ENCODE measurements at places on chromosomes 11 and 22.

DNA sequence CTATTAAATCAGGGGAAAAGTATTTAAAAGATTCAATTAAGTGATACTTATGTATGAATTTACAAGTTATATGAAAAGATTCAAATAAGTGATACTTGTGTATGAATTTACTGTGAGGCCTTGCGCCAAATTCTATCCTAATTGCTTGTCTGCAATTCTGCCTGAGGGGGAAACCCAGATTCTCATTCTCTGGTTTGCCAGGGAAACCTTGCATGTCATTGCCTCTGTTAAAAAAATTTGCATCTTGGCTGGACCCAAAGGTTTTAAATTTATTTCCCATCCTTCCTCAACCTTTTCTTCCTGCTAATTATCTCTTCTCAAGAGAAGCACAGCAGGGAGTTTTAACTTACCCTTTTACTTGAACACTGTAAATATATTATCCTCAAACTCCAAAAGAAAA, 13.8 kb downstream of the OLFML1 start:
- no peak for DNase-seq

- DNase-seq, result peak; percentile 35
These were observed 106.5 kb upstream of the SYT13 start for GRCh38 chr11:45392591-45393091.

GRCh38 chr11:128506356-128506755, 81.0 kb downstream of the ETS1 start:
- no peak for DNase-seq

- no peak for DNase-seq
These were observed 136.8 kb downstream of the KIF18A start for GRCh38 chr11:27971171-27971570.

DNA sequence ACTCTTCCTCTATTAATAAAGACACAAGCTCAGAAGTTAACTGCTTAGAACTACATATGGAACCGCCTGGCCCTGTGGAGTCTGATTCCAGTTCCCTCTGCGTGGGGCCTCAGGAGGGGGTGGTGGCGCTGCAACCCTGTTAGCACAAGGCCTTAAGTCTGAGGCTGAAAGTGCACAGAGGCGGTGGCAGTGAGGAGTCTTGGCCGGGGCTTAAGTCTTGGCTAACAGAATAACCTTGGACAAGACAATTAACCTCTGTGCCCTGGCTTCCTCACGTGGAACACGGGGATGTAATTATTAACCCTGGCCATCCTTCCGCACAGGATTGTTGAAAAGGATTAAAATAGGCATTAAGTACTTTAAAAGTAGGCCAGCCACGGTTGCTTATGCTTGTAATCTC, 191.5 kb downstream of the CEP164 start:
- peak; percentile 65 for DNase-seq

- no peak for DNase-seq
These were observed 3.0 kb downstream of the MAFF start for GRCh38 chr22:38204784-38205183.

- no peak for DNase-seq
These were observed 232.7 kb downstream of the CTTN start for GRCh38 chr11:70630816-70631623.

GRCh38 chr22:50068096-50068495, 10.0 kb upstream of the TTLL8 start:
- no peak for DNase-seq

DNA sequence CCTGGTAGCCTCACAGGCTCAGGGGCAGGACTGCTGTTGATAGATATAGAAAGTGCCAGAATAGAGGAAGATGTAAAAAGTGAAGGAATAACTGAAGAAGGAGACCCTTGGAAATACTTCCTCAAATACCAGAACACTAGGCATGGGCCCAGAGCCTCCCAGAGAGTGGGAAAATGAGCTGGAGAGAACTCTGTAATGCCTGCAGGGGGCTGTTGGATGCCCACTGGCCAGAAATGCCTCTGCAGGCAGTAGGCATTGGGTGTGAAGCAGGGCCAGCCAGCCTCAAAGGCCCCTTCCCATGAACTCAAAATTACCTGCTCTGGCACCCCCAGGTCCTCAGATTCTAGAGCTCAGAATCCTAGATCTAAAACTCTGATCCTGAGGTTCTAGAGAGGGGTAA, 15.1 kb downstream of the P2RY2 start:
- no peak for DNase-seq

- DNase-seq, result no peak
These were observed 8.6 kb downstream of the HSD17B12 start for GRCh38 chr11:43689167-43689566.

DNA sequence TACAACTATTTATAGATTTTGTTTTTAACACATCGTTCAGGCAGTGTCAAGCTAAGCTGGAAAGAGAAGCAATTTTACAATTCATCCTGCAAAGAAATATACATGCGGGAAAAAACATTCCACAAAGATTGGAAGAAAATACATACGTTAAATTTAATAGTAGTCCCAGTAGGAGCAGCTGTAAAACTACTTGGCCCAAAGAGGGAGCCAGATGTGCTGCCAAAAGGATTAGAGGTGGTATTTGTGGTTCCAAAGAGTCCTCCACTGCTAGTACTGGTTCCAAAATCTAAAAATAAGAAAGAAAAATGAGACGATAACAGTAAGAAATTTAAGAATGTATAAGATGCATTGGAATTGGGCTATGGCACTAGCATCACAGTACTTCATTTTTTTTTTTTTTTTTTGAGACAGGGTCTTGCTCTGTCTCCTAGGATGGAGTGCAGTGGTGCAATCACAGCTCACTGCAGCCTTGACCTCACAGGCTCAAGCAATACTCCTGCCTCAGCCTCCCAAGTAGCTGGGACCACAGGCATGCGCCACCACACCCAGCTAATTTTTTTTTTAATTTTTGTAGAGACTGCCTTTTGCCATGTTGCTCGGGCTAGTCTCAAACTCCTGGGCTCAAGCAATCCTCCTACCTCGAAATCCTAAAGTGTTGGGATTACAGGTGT, 21.5 kb downstream of the NUP98 start:
- DNase-seq, result peak; percentile 49

DNA sequence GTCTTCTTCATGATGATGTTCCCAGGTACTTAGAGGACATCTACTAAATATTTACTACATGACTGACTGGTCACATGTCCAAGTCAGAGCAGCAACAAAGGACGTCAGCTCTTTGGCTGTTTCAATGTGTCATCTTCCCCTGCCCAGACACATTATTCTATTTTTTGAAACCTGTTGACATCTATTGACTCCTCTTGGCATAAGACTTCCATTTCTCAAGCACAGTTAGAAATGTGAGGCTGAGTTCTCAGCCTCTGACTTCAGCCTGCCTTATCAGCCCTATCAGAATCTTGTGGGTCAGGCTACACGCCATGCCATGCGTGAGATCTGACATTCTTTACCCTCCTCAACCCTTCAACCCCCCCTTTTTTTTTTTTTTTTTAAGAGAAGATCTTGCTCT, 63.8 kb downstream of the SC5D start:
- DNase-seq, result no peak

GRCh38 chr22:46844606-46845210, 82.3 kb downstream of the TBC1D22A start:
- no peak for DNase-seq

All from eye (tissue), 1 donor.